ENCODE measurements at places on chromosomes 5 and 9.

DNA sequence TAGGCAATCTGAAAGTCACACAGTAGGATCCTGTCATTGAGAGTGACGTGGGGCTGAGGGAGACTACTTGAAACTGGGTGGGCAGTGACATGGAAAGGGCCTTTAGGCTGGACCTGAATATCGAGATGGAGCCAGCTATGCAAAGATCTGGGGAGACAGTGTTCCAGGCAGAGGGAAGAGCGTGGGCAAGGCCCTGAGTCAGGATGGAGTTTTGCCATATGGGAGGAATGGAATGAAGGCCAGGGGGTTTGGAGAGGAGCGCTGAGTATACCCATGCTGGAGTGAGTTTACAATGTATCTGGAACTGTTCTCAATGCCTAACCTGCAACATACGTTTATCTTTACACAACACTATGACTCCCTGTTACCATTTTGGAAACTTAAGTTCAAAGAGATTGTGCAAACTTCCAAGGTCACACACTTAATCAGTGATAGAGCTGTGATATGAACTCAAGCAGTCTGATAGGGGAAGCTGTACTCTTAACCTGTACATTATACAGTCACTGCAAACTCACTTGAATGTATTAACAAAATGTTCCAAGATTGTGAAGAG is 33.5 kb downstream of the INSYN2B start:
- no peak for DNase-seq

GRCh38 chr5:79258801-79259200 is 22.9 kb downstream of the JMY start:
- no peak for DNase-seq

GRCh38 chr5:178793151-178793550 is 62.7 kb upstream of the ZNF354A start:
- DNase-seq = no peak

- DNase-seq = no peak
Observed at GRCh38 chr9:88852794-88853193, 138.5 kb upstream of the S1PR3 start.

DNA sequence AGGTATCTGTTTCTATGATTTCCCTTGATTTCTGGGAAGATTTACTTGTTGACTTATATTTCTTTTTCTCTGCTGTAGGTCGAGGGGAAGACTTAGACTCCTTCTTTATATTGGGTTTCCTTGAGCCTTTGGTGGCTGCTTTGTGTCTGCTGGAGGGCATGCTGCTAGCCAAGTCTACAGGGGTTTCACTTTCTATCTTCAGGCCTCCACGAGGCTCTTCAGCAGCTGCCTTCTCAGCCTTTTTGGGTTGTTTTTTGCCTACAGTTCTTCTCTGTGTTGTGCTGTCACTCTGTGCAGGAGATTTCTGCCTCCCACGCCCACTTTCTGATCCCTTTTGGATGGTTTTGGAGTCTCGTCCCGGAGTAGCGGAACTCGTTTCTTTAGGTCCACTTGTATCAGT is 23.2 kb downstream of the LEAP2 start:
- no peak for DNase-seq

GRCh38 chr9:113558632-113559502 is 95.3 kb downstream of the RGS3 start:
- DNase-seq = no peak

DNA sequence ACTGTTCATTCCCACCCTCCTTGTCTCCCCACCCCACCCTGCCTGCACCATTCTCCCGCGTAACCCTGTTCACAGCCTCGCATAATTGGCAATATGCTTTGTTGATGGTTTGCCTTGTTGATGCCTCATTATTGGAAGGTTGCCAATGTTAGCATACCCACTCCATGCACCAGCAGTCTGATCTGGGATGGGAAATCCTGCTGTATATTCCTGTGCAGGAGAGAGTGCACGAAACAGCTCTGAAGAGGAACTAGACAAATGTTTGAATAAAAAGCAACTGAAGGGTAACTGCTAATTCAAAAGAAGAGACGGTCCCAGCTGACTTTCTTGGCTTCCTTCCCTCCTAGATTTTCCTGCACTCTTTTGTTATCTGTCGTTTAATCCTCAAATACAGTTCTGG is 271.7 kb upstream of the TLE4 start:
- DNase-seq = peak; percentile 41

DNA sequence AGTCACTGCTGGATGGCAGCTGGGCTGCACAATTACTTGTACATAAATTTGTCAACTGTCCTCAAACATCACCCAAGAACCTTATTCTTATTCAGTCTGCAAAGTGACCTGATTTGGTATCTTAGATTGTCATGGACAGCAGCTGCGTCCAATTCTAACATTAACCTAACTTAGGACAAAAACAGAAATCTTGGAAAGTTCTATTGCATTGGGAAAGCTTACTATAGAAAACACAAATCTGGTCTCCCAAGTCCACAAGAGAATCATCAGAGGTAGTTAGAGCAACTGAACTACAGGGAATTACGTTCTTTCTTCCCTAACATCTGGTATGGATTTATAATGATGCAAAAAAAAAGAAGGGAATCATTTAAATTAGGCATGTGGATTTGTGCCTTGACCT is 283.9 kb downstream of the NR2F1-AS1 start:
- DNase-seq = no peak

DNA sequence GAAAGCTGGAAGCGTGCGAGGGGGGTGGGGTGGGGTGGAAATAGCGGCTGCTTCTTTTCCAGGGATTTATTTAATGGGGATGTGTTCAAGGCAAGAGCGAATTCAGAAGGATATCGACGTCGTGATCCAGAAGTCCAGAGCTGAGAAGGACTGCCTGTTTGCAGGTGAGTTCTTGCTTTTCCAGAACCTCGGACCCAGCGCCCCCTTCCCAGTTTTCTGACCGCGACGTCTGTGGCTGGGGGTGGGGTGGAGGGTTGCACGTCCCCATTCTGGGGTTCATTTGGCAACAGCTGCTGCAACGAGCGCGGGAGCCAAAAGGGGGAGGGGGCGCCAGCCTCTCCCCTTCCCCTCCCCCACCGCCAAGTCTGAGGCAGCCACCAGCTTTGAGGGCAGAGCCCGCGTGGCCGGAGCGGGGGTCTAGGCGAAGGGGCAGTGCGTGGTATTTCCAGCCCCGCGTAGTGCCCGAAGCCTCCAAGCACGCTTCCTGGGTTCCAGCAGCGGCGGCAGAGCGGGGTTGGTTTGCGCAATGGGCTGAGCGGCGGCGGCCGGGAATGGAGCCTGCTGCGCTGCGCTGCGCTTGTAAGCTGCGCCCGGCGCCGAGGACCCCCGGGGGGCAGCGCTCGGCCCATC is 701 bp downstream of the PARP8 start:
- DNase-seq = no peak

- DNase-seq = no peak
Observed at GRCh38 chr5:117220730-117221129, 646.1 kb upstream of the SEMA6A start.

GRCh38 chr5:141511771-141512325 is 23.0 kb downstream of the PCDHGC5 start:
- no peak for DNase-seq

GRCh38 chr5:61752588-61752987 is 420.5 kb downstream of the ZSWIM6 start:
- DNase-seq = no peak

- DNase-seq = no peak
Observed at GRCh38 chr9:116460026-116460425, 227.1 kb upstream of the TRIM32 start.

All from NCI-H1436 treated with DMSO at 0.1 percent for 48 hours (cell line).